H4 (cell line): ENCODE measurements at places on chromosomes 2 and 18. TPM values are rescaled to one million over a fixed set of nuclear protein-coding genes. Genes with fewer than 3 reads are reported as not detected.
A peak's percentile ranks its signal among the peaks of the same experiment; 100 is the strongest.

- DNase-seq: no peak
Observed at GRCh38 chr2:235432741-235433520, 60.9 kb upstream of the AGAP1 start.

DNA sequence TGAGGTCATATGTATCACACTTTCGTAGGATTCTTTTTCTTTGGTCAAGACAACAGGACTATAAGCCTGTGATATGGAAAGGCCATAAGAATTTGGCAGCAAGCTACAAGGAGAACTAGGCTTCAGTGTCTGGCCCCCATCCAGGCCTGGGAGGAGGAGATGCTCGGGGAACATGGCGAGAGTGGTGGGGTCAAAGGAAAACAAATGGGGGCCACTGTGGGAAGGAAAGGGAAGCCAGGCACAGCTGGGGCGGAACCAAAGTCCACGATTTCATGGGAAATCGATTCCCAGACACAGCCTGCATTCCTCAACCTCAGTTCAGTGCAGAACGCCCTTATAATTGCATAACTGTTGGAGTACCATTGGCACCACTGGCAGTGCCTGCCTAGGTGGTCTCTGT, 58.2 kb downstream of the MBP start:
- DNase-seq: no peak

- no peak for DNase-seq
Observed at GRCh38 chr18:63564561-63564960, 22.4 kb downstream of the SERPINB12 start.

GRCh38 chr2:179107737-179108136, 57.8 kb upstream of the CCDC141 start:
- DNase-seq: no peak

GRCh38 chr18:39667905-39668304, 2102.3 kb upstream of the CELF4 start:
- DNase-seq: no peak

GRCh38 chr2:38375696-38376345, 1.3 kb downstream of the ATL2 start:
- DNase-seq: no peak

Gene SNORC
- 0.10 and 0.25 TPM in 2 replicates for total RNA-seq

- DNase-seq: no peak
Observed at GRCh38 chr2:217975626-217976025, 27.2 kb downstream of the TNS1 start.

- no peak for DNase-seq
Observed at GRCh38 chr2:188969651-188970050, 4.5 kb upstream of the COL3A1 start.

- no peak for DNase-seq
Observed at GRCh38 chr2:141048951-141049350, 1081.9 kb downstream of the LRP1B start.

DNA sequence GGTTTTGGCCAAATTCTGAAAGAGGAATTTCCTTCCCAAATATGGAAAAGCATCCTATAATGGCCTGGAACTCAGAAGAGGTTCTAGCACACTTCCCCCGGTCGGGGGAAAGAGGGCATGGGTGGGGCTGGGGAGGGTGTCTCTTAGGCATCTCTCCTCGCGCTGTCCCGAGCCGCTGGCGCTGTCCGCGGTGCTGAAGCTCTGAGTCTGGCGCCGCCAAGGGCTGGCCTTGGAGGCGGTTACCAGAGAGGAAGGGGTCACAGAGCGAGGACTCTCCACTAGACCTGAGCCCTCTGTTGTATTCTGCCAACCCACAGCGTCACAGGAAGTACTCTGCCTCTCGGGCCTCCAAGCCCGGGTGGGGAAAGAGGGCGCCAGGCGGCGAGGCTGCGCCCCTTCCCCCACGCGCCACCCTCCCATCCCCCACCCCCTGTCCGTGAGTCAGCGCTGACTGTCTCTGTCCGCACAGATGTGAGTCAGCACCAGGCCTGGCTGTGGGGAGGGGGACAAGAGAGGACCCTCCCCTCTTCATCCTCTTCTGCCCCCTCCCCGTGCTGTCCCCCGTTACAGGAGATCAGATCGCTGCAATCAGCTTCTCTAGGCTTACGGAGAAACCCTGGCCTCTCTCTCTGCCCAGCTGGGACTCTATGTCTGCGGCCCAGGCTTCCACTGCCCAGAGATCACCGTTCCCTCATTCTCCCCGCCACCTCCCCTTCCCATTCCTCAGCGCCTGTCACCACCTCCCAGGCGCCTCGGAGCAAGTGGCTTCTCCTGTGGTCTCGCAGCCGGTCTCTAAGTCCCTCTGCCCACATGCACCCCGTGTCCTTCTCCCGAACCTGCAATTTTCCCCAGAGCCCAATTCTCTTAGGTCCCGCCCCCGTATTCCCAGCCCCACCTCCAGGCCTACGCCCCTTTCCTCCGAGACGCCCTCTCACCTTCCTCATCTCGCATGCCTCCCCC, 779 bp downstream of the PTPRN start:
- peak; percentile 61 for DNase-seq

DNA sequence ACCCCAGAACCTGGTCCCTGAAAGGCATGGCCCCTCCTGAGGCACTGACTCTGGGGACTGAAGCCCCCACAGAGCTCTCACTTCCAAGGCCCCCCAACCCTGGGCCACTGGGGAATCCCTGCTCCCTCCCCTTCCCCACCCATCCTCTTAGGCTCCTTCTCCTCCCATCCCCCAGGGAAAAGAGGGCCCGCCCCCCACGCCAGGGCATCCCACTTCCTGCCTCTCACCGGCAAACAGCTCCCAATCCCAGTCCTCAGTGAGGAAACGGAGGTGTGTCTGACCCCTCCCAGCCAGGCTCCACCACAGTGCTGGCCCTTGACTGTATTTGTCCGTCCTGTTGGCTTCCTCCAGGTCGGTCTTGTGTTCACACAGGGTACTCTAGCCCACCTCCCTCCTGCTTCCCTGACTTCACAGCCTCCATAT, 35.0 kb upstream of the PTMA start:
- DNase-seq: peak; percentile 69

Gene PSMA8
- not detected in 2 replicates for total RNA-seq

GRCh38 chr2:181380581-181380980, 76.6 kb upstream of the ITGA4 start:
- DNase-seq: no peak

GRCh38 chr2:237624565-237624964, 2.8 kb upstream of the LRRFIP1 start:
- no peak for DNase-seq

GRCh38 chr18:10757349-10757748, 231.5 kb downstream of the NAPG start:
- no peak for DNase-seq

- DNase-seq: no peak
Observed at GRCh38 chr18:75871596-75871995, 444.1 kb upstream of the SMIM21 start.

Gene ABCG5
- total RNA-seq: not detected in 2 replicates

Gene LOXHD1
- total RNA-seq: not detected in 2 replicates

Gene CDK15
- 8.0 and 9.2 TPM in 2 replicates for total RNA-seq

DNA sequence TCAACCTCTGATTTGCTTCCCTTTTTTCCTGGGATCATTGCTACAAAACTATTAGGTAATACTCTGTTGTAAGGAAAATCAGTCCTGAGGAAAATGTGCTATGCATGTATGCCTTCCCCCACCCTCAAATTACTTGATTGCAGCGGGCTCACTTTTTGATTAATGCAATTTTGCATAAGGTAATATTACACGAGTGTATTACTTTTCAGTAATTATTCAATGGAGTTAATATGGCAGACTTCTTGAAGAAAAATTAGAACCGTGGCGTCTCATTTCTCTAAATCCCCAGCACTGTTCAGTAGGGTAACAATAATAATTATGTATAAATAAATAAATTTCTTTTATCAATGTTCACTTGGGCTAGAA, 527.6 kb upstream of the FANCL start:
- no peak for DNase-seq

DNA sequence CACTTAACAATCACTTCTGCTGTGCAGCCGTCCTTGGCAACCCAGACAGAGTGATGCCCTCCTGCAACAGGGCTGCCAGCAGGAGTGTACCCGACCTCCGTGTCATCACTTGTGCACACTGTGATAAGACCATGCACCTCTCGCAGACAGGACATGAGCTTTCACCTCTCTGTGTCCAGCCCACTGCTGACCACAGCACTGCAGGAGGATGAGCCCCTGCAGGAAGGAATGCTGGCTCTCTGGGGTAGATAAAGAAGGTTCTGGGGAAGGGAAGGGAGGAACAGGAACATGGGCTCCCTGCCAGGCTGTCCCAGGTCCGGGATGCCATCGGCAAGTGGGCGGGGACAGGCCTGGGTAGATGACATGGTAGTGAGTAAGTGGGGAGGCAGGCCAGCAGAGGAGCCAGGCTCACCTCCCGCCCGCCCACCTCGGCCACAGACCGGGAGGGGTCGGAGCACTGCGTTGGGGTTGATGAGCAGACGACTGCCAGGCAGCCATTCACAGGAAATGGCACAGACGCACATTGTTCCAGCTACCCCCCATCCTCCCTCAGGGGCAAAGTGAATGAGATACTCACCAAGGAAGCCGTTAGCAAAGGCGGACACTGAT, 18.6 kb upstream of the COL6A3 start:
- peak; percentile 92 for DNase-seq

DNA sequence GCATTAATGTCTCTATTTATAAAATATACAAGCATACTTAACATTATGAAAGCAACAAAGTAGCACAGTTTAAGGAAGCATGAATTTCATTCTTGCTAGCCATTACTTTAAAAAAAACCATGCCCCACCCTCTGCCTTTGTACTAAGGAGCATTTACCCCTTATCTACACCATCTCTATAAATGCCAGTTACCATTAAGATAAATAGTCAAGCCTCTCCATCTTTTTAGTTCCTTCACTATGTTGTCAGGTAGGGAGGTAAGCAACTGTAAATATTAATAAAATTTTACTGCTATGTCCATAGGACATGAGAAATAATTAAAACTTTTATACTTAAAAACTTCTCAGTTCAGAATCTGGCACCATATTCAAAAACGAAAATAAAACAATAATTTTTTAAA, 42.1 kb downstream of the ROCK1 start:
- no peak for DNase-seq

DNA sequence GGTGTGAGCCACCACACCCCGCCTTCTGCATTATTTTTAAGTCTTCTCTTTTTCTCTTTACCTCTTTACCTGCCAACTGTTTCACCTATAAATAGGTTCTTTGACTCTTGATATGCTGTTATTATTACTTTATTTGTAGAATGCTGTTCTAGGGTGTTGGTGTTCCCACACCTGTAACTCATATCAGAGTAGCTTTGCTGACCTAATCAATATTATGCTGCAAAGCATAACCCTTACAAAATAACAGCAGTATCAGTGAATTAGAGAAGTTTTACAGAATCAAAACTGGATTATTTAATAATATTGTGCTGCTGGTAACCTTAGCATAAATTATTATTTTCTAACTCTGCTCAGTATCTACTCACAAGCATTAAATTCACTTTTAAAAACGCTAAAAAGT, 161.5 kb downstream of the FIGN start:
- no peak for DNase-seq

Gene NCOA1
- 4.7 and 5.6 TPM in 2 replicates for total RNA-seq

- peak; percentile 50 for DNase-seq
Observed at GRCh38 chr2:149040451-149040850, 2.0 kb downstream of the LYPD6B start.

- no peak for DNase-seq
Observed at GRCh38 chr2:40450066-40450795, 1.7 kb downstream of the SLC8A1 start.

DNA sequence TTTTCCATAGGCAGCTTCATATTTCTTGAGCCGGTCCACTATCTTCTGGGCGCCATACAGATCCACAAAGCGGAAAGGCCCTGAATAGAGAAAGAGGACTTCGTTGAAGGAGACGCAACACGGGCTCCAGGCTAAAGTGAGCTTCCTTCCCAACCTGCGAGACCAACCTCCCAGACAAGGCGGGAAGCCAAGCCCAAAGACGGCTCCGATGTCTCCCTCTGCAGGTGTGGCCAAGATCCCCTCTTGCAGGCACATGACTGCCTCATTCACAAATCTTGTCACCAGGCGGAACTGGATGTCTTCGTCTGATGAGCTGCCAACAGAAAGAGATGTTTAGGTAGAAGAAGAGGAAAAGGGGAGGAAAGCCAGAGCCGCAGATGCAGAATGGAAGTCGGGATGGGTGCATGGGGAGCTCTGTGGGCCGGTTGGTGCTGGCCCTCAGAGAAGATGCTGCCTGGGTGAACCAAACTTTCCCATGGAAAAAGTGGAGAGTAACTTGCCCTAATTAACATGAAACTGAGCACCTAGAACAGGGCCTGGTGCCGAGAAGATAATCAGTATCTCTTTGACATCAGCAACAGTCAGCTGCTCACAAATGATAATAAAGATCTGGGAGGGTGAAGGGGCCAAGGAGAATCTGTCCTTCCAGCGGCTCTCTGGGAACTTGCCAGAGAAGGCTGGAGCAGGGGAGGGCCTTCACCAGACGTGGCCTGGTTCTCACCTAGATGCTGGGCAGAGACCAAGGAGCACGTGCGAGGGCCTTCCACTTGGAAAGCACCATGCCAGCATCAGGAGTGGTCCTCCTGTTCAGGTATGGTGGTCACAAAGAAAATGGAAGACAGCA, 18.6 kb downstream of the GAREM2 start:
- no peak for DNase-seq

- no peak for DNase-seq
Observed at GRCh38 chr2:213733893-213734292, 449.6 kb downstream of the SPAG16 start.

DNA sequence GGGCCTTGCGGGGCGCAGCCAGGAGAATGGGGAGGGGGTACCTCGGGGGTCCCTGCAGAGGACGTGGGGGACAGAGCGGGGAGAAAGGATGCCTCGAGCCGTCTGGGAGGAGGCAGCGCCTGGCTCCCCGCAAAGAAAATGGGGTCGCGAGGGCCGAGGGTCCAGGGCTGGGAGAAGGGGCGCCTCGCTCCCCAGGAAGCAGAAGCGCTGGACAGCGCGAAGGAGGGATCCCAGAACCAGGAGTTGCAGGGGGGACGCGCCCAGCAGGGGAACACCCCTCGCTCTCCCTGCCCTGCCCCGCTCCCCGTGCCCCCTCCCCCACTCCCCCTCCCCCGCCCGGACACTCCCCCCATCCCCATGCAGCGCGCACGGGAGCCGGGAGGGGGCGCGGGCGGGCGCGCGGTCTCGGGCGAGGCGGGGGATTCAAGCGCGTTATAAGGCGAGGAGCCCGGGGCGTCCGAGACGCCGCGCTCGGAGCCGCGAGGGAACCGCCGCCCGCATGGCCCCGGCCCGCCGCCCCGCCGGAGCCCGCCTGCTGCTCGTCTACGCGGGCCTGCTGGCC, at the start of gene ERFE:
ERFE (plus strand) TSS at position 462 of the 562 bp plus-strand sequence; CDS start at position 500, 38 bp downstream.
- DNase-seq: no peak

DNA sequence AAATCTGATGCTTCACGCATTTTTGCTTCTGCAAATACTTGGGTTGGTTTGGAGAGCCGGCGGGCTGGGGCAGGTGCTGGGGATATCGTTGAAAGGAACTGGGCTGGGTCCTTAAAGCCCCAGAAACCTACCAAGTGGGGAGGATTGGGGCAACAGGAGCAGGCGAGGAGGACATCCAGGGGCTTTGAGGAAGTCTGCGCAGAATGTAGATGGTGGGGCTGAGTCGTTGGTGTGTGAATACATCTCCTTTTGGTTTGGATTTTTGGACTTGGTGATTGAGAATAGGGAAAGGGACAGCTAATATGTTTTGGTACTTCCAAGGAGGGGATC, 1.1 kb downstream of the DCC start:
- DNase-seq: no peak

GRCh38 chr2:73054980-73055379, 16.5 kb downstream of the SFXN5 start:
- DNase-seq: no peak
